ENCODE measurements at places on chromosomes 5 and 9.

GRCh38 chr9:122020398-122020797, 72.7 kb downstream of the TTLL11 start:
- no peak for DNase-seq

DNA sequence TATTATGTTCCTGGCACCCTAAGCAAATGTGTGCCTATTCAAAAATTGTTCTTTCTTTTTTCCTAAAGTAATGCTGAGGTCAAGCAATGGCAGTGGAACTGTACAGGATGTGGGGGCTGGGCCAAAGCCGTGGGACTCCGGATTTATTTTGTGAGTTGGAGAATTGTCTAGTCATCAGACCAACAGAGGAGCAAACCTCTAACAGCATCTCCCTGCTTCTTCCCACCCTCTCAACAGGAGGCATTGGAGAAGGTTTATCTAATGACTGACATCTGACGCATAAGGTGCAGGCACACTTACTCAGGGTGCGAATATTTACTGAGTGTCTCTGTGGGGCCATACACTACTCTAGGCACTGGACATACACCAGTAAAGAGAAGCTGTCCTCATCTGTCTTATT, 38.6 kb downstream of the MARCHF11 start:
- no peak for DNase-seq

- no peak for DNase-seq
Measured at GRCh38 chr5:159049844-159050315, 49.8 kb downstream of the EBF1 start.

- no peak for DNase-seq
Measured at GRCh38 chr9:72382405-72382804, 17.4 kb upstream of the ZFAND5 start.

DNA sequence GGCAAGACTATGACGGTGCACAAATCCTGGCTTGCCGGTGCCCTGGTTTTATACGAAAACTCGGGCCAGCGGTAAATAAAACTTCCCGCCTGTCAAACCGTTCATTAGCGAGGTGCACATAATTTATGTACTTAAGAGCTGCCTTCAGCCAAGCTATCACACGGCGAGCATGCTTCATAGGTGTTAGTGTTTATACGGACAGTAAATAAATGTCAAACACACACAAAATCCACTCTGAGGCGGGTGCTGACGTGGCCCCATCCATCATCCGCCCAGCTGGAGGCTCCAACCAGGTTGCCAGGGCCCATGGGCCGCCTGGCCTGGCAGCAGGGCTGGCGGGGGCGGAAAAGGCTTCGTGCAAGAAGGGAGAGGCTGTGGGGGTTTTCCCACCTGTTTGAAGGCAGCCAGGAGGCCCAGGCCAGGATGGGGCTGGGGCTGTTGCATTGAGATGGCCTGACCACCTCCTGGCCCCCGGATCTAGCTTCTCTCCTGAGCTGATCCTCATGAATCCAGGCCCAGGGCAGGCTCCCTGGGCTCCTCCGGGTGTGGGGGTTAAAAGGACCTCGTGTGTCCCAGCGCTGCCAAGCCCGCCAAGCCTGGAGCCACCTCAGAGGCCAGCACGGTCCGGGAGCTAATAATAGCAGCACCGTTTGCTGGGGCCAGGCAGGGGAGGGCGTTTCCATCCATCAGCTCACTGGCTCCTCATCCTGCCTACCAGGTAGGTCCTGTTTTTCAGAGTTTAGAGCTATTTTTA, 43.2 kb downstream of the BARX1 start:
- DNase-seq = no peak

DNA sequence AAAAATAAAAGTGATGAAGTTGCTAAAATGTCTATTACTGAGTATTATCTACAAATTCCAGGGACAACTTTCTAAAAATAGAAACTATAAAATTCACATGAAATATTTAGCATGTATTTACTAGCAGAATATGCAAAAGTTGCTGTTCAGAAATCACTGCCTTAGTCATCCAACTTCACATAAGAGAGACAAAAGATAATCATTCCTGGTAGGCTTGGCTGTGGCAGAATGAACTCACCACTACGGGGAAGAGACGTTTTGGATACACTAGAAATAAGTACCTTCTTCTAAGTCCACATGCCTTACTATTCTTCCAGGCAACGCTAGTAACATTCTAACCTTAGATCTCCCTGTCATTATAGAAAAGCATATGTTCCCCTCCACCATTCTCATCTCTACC, 272.2 kb downstream of the BNC2 start:
- no peak for DNase-seq

- no peak for DNase-seq
Measured at GRCh38 chr5:133480366-133480765, 132.0 kb downstream of the FSTL4 start.

- no peak for DNase-seq
Measured at GRCh38 chr5:168303393-168304025, 12.1 kb downstream of the WWC1 start.

- DNase-seq = no peak
Measured at GRCh38 chr9:126225611-126226609, 100.7 kb upstream of the MVB12B start.

DNA sequence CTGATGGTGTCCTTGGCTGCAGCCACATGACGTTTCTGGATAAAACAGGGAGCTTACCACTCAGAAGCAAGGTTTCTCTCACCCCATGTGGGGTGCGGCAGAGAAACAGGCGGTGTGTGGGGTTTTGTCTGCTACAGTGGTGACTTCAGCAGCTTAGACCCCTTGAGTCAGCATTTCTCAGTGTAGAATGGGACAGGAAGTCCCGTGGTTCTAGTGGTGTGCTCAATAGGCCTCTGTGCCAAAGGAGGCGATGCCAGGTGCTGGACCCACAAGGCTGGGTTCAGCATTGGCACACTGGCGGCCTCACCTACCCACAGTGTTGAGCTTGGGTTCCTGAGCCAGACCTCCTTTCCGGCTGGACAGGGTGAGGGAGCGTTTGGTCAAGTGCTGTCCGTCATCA, 125.2 kb upstream of the SMIM23 start:
- no peak for DNase-seq

- DNase-seq = no peak
Measured at GRCh38 chr5:96244696-96245095, 188.4 kb downstream of the PCSK1 start.

DNA sequence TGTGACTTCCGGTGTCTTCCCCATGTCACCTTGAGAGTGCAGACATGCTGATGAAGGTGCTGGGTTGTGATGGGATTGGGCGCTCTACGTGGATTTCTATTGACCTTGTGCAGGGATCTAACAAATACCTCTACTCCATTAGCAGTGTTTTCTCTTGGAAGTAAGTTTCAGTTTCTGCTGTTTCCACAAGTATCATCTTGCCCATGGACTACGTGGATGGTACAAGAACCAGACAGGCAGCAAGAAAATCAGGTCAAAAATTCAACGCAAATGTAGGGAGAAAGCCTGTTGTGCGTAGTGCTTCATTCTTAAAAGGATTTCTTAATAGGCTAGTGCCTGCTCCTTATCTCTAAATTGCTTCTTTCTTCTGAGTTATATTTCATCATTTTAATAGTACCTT, 60.8 kb downstream of the AOPEP start:
- no peak for DNase-seq

GRCh38 chr9:88530051-88530450, 4.9 kb upstream of the NXNL2 start:
- DNase-seq = no peak

- no peak for DNase-seq
Measured at GRCh38 chr5:122653087-122654017, 121.5 kb upstream of the SNX2 start.

GRCh38 chr5:154466147-154466546, 11.9 kb downstream of the HAND1 start:
- no peak for DNase-seq

DNA sequence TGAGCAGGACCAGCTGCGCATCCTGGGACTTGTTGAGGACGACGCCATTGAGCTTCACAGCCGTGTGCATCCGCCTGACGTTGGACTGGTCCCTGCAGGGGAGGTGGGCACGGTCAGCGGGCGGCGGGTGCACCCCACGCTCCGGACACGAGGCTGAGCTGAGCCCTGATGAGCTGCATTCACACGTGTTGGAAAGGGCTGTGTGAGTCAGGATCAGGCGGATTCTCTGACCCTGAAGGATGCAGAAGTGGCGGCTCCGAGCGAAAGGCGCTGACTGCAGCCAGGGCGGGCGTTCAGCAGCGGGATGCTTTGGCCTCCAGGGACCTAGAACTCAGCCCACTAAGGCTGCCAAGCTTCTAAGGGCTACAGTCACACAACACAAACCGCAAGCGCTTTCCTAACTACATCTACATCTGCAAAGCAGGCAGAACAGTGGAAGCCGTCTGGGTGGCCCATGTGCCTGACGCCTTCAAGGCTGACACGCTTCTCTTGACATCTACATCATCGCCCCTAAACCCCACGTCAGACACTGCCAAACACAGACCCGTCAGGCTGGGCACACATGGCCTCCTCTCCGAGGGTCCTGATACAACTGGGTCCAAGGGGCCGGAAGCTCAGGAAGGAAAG, 44.9 kb downstream of the NKD2 start:
- no peak for DNase-seq

All from neuronal stem cell (in vitro differentiated cells).